DMS53 (cell line): ENCODE measurements at places on chromosomes 7 and 10.

DNA sequence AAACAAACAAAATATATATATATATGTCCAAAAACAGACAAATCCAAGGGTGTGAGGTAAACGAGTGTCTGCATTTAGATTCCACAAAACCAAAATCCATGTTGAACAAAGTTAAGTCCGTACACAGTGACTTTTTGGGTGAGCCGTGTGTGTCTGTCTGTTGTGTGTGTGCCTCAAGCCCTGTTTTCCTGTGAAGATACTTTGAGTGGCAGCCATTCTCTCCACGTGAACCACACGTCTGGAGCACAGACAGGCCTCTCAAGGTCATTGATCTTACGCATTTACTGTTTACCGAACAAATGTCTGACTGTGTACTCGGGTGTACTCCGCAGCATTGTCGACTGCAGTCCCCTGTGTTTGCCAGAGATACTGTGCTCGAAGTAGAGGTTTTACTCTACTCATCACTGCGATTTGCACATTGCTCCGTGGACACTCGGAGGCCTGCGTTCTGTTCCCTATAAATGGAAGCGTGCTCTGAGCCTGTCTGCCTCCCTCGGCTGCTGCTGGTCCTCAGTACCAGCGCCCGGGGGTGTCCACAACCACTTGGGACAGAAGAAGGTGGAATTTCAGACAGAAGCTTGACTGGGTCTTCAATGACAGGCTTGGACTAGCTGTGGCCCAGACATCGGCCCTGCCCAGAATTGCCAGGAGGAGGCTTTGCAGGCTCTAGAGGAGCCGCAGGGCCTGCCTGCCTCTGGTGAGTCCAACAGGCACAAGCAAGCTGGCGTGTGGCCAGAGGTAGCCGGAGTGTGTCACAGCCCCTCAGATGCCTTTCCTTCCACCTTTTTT is 22.1 kb downstream of the CYP17A1 start:
- DNase-seq, result no peak

DNA sequence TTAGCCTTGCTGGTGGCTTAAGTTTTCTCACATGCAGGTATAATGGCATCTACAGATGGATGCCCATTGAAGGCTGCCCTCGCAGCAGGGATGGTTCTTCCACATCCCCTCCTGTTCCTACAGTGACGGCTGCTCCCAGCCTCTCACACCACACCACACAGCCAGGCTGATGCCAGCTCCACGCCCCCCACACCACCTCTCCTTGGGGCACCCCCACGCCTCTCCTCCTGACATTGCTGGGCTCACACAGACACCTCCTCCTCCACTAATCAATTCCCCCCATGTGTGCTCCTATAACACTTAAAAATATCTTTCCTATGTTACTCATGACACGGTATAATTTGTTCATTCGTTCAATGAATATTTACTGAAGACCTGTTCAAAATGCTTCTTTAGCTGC is 244.0 kb downstream of the WDR37 start:
- DNase-seq, result no peak

DNA sequence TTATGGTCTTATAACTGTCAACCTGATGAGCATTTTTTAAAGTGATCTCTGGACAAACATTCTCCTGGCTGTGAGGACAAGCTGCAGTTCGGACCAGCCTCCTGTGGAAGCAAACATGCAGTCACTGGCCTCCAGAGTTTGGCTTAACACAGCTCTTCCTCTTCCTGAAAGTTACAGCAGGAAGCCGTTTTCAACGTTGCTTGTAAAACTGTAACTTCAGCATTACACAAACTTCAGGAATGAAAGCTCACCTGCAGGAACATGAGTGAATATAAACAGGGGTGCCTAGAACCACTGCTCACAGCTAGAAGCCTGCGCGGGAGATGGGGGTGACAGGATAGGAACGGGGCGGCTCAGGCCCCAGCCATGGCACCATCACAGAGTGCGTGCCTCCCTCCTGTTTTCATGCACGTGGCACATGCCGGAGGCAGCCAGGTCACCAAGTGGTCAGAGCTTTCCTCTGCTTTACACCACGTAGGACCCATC is 292.9 kb upstream of the PITRM1 start:
- peak; percentile 53 for DNase-seq

- DNase-seq, result no peak
Observed at GRCh38 chr7:47643716-47644400, 61.9 kb upstream of the TNS3 start.

DNA sequence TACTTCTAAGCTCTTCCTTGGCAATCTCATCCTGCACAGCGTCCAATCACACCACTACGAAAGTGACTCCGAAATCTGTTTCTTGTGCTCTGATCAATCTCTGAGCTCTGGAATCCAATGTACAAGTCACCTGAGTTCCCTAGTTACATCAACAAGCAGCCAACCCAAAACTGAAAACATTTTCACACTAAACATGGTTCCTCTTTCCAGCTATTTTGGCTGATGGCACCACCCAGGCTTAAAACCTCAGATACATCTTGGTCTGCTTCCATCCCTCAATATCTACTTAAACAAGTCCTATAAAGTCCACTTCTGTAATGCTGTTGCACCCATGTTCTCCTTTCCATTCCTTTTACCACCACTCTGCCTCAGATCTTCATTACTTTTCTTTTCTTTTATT is 3.6 kb downstream of the BLOC1S2 start:
- DNase-seq, result no peak

DNA sequence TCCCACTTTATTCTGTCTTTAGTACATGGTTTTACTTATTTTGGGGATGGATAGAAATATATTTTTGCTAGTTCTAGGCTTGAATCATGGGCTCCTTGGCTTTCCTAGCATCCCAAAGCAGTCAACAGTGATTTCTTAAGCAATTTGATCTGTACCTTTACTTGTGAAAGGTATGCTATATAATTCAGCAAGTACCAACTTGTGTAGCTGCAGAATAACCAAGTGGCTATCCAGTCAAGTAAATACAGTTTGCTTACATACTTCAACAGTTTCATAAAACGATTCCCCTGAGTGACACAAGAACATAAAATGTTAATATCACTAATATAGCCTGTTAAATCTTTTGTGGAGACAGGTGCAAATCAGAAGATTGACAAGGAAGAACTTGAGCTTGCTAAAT is 67.2 kb downstream of the PODXL start:
- no peak for DNase-seq

DNA sequence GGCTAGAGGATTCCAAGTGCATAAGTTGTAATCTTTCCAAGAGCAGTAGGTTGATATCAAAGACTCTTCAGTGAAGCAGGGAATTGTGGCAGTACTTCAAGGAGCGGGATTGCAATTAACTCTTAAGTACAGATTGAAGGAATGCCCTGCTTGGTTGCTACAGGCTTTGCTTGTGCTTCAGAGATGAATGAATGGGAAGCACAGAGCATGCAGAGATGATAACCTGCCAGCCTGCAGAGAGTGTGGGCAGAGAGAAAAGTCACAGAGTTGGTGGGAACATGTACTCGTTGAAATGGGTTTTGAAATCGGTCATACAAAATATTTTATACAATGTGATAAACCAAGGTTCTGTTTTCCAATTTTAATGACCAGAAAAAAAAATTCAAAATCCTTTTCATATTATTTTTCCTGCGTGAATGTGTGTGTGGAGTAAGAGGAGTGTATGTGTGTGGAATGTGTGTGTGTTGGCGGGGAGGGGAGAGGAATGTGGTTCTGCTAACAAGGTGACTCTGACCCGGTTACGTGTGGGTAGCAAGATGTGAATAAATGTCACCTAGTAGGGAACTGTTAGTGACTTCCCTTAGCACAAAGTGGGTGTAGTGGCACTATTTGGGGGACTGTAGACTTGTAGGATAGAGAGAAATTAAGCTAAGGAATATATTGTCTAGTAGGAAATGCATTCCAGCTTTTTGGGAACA is 697.8 kb downstream of the GATA3 start:
- DNase-seq, result no peak

GRCh38 chr7:157980774-157981173 is 606.8 kb downstream of the PTPRN2 start:
- DNase-seq, result no peak

DNA sequence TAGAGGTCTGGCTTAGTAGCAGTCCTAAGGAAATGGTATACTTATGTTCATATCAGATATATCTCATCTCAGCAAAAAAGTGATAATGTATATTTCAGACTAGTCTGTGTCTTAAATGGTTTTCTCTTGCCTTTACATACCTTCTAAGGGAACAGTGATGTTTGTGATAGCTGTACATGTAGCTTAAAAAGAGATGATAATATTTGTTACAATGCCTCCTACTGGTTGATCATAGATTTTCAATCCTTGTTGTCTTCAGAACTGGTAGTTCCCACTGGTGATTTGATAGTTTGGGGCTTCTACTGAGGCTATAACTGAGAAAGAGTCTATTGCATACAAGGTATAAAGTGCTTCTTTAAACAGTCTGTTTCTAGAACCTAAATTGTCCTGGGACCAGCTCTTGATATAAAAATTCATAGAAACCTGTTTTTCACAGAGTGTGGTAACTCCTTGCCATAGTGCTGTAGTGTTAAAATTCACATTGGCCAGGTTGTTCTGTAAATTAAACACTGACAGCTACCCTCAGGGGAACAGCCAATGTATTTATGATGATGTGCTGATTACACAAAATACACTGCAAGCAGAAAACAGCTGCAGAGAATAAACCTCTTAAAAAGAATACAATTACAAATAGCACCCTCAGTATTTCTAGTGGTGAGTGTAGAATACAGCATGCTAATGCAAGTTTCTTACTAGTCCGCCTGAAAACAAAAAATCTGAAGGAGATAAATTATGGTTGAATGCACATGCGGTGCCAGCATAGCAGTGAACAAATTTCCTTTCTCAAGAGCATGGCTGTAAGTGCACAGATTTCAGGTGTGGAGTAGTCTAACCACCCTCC is 90.3 kb downstream of the BTRC start:
- DNase-seq, result peak; percentile 40

DNA sequence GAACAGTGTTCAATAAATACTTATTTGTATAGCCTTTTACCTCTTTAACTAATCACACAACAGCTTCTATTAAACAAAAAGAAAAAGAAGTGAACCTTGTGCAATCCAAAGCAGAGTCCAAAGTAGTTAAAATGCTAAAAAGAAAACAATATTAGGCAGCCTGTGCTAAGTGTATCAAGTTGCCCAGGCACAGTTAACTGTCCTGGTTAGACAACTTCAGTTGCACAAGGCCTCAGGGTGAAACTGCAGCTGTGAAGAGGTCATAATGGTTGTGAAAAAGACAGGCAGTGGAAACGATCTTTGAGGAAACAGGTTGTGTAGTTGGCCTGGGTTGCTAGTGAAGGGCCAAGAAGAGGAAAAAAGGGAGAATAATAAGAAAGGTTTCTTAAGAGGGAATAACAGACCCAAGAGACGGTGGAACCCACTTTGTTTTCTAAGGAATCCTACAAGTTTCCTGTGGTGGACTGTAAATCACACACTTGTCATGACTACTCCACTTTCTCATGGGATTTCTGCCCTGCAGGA is 6.0 kb upstream of the CROT start:
- no peak for DNase-seq

DNA sequence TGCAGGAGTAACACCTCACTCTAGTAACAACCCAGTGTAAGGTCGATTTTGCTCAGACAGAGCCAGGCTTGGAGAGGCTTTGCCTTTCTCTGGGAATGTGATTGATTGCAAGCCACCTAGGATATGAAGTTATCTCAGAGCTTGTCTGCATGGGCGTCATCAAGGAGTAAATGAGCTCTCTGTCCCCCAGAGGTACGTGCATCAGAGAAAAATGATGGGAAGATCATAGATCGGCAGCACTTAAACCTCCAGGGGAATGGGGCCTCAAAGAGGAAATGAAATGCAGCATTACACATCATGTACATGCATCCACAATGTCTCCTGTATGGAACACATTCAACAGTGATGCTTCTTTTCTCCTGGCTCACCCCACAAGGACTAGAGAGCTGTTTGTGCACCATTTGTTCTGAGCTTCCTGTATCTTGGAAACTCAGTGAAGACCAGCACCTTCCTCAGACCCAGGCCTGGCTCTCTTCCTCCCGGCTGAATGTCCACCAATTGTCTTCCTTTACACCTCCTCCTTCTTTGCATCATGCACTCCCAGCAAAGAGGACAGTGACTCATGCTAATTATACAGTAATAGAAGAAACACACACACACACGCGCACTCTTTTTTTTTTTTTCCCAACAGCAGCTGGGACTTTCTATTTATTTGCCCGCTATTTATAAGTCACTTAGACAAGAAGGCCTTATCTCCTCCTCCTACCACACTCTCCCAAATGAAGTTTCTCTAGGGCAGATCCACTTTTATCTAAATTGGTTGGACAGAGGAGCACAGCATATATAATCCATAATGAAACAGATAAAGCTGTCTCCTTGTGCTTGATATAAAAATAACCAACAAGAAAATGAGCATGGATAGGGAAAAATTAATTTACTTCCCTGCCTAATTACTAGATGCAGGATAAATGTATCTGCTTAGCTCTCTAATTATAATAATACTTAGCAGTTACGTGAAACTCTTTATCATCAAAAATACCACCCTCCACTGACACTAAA is 990.7 kb downstream of the CCSER2 start:
- peak; percentile 95 for DNase-seq

DNA sequence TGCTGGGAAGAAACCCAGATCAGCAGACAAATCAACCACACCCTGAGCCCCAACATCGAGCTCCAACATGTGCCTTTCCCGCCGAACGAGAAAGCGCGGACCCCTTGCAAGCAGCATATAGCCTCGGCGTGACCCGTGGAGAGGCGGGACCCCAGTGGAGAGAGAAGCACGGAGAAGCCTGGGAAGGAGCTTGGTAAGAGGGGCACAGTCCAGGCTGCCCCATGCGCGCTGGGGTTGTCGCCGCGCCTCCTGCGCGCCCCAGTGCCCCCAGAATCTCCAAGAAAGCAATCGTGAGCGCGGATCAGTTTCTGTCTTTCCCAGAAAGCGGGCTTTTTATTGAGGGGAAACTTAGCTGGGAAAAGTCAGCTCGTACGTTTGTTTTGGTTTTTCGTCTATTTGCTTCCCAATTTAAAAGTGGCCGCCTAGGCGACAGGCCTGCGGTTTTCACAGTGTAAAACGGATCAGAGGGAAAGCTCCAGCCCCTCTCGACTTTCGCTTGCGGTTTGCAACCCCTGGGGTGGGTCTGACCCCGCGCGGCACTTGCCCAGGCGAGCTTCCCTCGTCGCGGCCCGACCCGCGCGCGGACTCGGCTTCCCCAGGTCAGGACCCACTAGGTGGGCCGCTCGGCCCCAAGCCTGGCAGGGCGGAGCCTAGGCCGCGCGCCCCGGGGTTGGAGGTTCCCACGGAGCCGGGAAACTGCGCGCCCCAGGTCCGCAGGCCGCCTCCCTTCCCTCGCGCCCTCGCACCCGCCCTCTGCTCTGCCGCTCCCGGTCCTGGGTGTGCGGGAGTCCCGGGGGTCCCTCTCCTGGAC is 31.1 kb downstream of the SKIDA1 start:
- DNase-seq, result peak; percentile 63
